ENCODE measurements at places on chromosomes 6 and 20. TPM values are rescaled to one million over a fixed set of nuclear protein-coding genes. Genes with fewer than 3 reads are reported as not detected.

The NRSN1 gene
- not detected for total RNA-seq

The PTCHD4 gene
- not detected for total RNA-seq

The IMPG1 gene
- not detected for total RNA-seq

DNA sequence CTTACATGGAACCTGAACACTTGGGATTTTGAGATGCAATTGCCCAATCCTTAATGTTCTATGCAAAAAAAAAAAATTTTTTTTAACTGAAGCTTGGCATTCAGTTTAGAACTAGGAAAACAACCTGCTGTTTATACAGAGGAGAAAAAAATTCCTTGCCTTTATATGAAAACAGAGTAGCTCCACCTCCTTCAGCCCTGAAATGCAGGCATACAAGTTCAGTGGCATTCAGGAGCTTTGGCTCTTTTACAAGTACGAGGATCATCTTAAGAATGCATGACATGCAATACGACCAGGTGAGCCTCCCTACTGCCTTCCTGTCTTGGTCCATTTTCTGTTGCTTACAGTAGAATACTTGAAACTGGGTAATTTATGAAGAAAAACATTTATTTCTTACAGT is 20.4 kb downstream of the PAX1 start:
- no peak for DNase-seq

GRCh38 chr6:123804014-123804786 is 535 bp downstream of the NKAIN2 start:
- DNase-seq: no peak

- no peak for DNase-seq
Observed at GRCh38 chr20:38383147-38383546, 36.9 kb downstream of the LBP start.

DNA sequence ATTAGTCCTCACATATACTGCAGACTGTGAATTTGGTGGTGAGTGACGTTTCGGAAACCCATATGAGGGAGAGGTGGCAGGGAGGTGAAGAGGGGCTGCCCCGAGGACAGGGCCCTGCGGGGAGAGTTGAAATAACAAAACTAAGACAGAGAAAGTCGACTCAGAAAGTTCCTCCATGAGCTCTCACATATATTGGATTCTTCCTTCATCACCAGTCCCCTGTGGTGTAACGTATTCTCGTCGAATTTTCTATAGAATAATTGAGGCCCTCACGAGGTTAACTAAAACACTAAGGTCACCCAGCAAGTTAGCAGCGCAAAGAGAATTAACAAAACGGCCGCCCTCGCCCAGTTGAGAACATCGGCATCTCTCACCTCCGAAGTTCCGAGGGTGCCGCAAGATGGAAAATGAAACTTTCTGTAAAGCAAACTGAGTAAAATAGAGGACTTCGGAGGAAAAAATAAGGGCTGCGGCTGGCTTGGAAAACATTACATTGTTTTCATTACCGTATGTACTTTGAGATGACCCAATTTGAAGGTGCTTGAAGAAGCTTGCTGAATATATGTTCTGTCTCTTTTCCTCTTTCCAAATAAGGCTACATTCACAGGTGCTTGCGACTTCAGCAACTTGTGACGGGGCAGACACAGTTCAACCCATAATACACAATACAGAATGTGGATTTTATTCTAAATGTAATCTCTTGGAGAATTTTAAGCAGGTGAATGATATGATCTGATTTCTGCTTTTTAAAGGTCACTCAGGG is 490.9 kb upstream of the JARID2 start:
- DNase-seq: peak; percentile 19

GRCh38 chr20:62955519-62956386 is 3.2 kb downstream of the SLC17A9 start:
- DNase-seq: no peak

DNA sequence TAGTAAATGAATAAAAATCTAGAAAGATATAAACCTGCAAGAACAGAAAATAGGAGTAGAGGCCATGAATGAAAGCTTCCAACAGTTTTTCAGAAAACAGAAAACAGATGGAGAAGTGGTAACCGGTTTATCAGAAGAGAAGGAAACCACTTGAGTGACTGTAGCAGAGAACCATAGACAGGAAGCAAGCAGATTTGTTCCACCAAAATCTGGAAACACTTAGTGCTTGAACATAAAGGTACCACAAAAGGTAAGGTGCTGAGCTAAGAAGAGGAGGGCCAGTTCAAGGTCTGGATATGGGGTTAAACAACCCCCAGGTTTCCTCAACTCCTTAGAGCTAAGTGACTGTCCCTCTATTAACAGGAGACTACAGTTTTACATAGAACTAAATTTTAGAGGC is 9.2 kb upstream of the KIAA0319 start:
- no peak for DNase-seq

GRCh38 chr6:137358273-137358672 is 135.9 kb downstream of the OLIG3 start:
- DNase-seq: no peak

GRCh38 chr6:112802144-112802543 is 455.0 kb downstream of the RFPL4B start:
- no peak for DNase-seq

DNA sequence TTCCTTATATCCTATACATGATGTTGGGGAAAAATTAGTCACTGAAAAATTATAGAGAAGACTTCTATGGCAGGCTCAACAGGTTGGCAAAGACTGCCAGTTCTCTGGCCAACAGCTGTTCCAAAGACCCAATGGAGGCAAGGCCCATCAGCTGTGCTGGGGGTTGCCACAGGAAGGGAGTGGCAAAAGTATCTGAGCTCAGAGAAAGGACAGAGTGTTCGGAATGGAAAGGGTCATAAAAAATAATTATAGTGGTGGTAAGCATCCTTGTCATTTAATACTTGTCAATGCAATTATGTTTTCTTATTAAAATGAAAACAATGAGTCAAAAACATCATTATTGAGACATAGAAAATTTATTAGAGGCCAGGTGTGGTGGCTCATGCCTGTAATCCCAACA is 36.1 kb downstream of the FASTKD5 start:
- DNase-seq: no peak

- no peak for DNase-seq
Observed at GRCh38 chr6:89209457-89209856, 7.7 kb downstream of the GABRR1 start.

DNA sequence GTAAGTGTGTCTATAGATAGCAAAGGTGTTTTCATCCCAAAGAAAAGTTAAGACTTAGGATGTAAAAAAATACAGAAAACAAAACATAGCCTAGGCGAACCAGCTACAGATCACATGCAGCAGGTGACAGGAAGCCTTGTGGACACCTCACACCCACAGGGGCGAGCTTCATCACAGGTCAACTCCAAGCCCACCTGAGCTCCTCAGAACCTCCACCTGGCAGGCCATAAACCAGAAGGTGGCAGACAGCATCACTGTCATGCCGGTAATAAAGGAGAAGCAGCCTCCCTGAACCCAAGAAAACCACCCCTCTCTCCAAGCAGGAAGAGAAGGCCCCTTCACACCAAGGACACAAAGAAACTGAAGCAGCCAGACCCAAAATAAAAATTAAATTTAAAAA is 1.0 kb downstream of the RALGAPA2 start:
- peak; percentile 30 for DNase-seq

Data from activated CD4-positive, alpha-beta T cell treated with anti-CD3 and anti-CD28 coated beads, Interleukin-2, amount 10 ng/mL, durations not matched to agents 7 days and 5 days (primary cell).